ENCODE measurements at places on chromosomes 13 and 19.

- no peaks in the 10 kb centered on the region for H3K27me3 ChIP-seq
- H3K4me1 ChIP-seq = no peaks in the 10 kb centered on the region
- no peak for DNase-seq
These were observed 12.5 kb upstream of the MAP1S start for GRCh38 chr19:17706750-17707181.

- H3K27me3 ChIP-seq = peaks cover 55% of the 10 kb centered on the region
- no peaks in the 10 kb centered on the region for H3K36me3 ChIP-seq
- peaks cover 12% of the 10 kb centered on the region for H3K4me1 ChIP-seq
- H3K4me3 ChIP-seq = no peak within 1 kb of the TSS
- no peak within 1 kb of the TSS for H3K27ac ChIP-seq
- DNase-seq = peak; percentile 60
These were observed at the start of gene NOVA2 for GRCh38 chr19:45973553-45974338. NOVA2 (minus strand) TSS chr19:45973865; CDS start chr19:45973351, 514 bp downstream.

DNA sequence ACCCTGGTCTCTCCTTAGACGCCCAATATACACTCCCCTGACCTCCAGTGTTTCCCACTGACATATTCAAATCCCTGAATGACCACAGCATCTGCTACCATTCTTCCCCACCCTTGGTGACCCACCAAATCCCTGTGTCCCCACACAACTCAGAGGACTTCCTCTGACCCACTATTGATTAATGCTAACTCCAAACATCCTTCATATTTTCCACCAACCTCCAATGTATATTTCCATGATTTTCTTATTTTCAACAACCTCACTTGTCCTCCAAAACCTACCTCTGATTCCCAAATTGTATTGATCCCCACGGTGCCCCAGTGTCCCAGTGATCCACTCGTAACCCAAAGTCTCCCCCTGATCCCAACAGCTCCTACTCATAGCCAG lies 526 bp upstream of the DMWD start:
- H3K4me3 ChIP-seq = peak overlapping the region; percentile 68
- H3K27me3 ChIP-seq = peaks cover 21% of the 10 kb centered on the region
- H3K27ac ChIP-seq = peak overlapping the region; percentile 79
- DNase-seq = no peak

DNA sequence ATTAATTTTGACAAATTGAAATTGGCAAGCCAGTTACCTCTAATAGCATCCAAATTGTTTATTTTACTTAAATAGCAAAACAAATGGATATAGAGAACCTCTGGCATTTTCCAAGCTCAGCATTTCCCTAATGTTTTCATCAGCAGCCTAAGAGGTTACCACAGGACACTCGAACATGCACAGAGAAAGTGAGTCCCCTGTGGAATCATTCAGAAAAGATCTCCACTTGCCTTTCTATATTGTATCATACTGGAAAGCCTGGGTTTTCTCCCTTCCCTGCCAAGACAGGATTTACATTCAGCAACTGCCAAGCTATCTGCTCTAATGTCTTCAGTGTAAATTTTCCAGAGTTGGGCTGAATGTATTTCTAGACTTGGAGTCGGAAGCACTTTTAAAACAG lies 188.9 kb downstream of the KCTD12 start:
- H3K4me1 ChIP-seq = no peaks in the 10 kb centered on the region
- peaks cover 4% of the 10 kb centered on the region for H3K27me3 ChIP-seq
- no peak for DNase-seq
- H3K36me3 ChIP-seq = no peaks in the 10 kb centered on the region
- no peak overlapping the region for H3K27ac ChIP-seq
- H3K4me3 ChIP-seq = no peak overlapping the region

DNA sequence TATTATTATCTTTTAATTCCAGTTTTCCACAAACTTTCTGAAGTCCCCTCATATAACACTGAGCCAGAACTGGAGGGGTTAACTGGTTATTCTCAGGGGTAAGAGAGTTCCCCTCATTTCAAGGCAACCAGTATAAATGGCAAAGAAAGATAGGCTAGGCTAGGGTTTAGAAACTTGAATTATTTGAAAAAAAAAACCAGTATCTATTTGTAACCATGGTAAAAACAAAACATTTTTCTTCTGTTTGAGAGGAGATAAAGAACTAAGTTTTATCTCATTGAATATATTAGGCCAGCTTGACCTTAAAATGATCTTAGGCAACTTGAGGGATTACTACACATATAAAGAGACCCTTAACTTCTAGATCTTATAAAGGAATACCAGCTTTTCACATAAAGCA lies 19.6 kb downstream of the SUPT20H start:
- no peak overlapping the region for H3K4me3 ChIP-seq
- no peaks in the 10 kb centered on the region for H3K4me1 ChIP-seq
- no peak for DNase-seq
- no peak overlapping the region for H3K27ac ChIP-seq
- H3K36me3 ChIP-seq = peaks cover 35% of the 10 kb centered on the region

DNA sequence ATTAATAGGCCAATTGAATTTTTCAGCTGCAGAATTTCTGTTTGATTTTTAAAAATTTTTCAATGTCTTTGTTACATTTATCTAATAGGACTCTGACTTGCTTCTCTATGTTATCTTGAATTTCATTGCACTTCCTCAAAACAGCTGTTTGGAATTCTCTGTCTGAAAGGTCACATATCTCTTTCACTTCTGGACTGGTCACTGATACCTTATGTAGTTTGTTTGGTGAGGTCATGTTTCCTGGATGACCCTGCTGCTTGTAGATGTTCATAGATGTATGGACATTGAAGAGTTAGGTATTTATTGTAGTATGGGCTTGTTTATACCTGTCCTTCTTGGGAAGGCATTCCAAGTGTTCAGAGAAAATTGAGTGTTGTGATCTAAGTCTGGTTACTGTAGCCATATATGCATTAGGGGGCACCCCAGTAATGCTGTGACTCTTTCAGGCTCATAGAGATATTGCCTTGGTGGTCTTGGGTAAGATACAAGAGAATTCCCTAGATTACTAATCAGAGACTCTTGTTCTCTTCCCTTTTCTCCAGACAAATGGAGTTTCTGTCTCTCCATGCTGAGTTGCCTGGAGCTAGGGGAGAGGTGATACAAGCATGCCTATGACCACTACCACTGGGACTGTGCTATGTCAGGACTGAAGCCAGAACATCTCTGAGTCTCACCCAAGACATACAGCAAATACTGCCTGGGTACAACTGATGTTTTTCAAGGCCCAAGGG lies 27.8 kb downstream of the RFC3 start:
- peaks cover 49% of the 10 kb centered on the region for H3K36me3 ChIP-seq
- H3K4me3 ChIP-seq = no peak overlapping the region
- H3K27ac ChIP-seq = no peak overlapping the region
- H3K4me1 ChIP-seq = no peaks in the 10 kb centered on the region
- DNase-seq = no peak

DNA sequence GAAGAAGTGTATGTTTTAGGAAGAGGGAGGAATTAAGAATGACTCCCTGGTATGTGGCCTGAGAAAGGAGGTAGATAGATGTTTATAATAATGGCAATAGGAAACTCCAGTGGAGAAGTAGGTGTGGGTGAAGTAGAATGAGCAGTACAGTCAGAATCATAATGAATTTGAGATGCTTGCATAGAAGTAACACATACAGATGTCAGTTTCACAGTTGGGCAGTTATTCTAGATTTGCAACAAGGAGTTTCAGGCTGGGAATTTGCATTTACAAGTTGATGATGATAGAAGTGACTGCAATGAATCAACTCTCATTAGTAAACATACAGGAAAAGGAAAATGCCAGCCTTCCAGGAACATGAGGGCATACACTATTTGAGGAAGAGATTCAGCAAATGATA lies 149.0 kb downstream of the SLITRK1 start:
- DNase-seq = no peak
- H3K27ac ChIP-seq = no peak overlapping the region
- no peak overlapping the region for H3K4me3 ChIP-seq
- no peaks in the 10 kb centered on the region for H3K4me1 ChIP-seq
- no peaks in the 10 kb centered on the region for H3K36me3 ChIP-seq
- H3K27me3 ChIP-seq = no peaks in the 10 kb centered on the region

GRCh38 chr13:53342623-53343360 lies 314.2 kb downstream of the OLFM4 start:
- DNase-seq = no peak
- H3K27me3 ChIP-seq = no peaks in the 10 kb centered on the region
- no peak overlapping the region for H3K4me3 ChIP-seq
- H3K4me1 ChIP-seq = no peaks in the 10 kb centered on the region
- H3K27ac ChIP-seq = no peak overlapping the region

- peak; percentile 75 for DNase-seq
- no peaks in the 10 kb centered on the region for H3K4me1 ChIP-seq
- peaks cover 67% of the 10 kb centered on the region for H3K36me3 ChIP-seq
- no peak overlapping the region for H3K27ac ChIP-seq
These were observed 9.5 kb upstream of the INSL3 start for GRCh38 chr19:17830567-17831418.

- H3K4me1 ChIP-seq = peaks cover 21% of the 10 kb centered on the region
- H3K36me3 ChIP-seq = no peaks in the 10 kb centered on the region
- DNase-seq = no peak
- no peak overlapping the region for H3K4me3 ChIP-seq
- H3K27me3 ChIP-seq = peaks cover 22% of the 10 kb centered on the region
- H3K27ac ChIP-seq = no peak overlapping the region
These were observed 4.3 kb upstream of the NRTN start for GRCh38 chr19:5800361-5801270.

Measured in activated CD4-positive, alpha-beta memory T cell treated with anti-CD3 and anti-CD28 coated beads for 36 hours (primary cell).